ENCODE measurements at places on chromosomes 12 and 14. TPM values are rescaled to one million over a fixed set of nuclear protein-coding genes. Genes with fewer than 3 reads are reported as not detected.

CELA1 gene
- total RNA-seq: not detected

BICDL1 gene
- total RNA-seq: 1.5 TPM

DNA sequence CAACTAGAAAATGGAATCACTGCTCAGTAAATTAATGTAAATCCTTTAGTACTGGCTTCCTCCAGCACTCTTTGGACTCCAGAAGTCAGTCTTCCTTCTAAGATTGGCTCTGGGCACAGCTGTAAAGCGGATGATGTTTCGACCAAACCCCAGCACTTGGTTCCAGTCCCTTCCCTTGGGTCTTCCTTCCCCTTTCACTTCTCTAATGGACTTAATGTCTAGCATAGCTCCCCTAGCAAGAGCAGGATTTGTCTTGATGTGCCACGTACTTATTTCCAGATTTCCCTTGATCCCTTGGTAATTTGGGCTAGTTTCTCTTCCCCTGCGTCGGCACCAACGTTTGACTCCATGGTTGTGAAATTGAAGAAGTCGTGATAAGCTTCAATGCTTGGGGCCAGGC is 28.3 kb downstream of the C12orf75 start:
- DNase-seq: no peak

DNA sequence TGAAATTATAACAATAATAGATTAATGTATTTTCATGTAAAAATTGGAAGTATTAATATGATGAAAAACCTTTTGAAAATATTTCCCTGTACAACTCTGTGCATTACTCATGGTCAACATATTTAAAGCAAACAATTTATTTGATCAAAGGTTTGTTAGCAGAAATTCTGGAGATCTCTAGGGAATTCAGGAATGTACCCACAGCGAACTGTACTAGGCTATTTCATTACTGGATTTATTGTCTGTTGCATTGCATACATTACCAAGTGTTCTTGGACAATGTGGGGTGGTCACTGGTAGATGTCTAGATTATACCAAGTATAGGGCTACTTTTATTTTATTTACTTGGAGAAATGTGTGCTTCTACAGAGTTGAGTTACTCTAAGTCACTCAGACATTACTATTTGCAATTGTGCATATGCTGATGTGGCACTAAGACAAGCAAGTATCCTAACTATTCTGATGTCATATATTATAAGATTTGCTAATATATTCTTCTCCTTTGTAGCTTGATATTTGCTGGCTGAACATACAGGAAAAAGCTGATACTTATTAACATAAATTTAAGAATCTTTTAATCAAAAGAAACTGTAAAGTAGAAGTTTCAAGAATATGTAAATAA is 323.3 kb downstream of the CCER1 start:
- no peak for DNase-seq

DNA sequence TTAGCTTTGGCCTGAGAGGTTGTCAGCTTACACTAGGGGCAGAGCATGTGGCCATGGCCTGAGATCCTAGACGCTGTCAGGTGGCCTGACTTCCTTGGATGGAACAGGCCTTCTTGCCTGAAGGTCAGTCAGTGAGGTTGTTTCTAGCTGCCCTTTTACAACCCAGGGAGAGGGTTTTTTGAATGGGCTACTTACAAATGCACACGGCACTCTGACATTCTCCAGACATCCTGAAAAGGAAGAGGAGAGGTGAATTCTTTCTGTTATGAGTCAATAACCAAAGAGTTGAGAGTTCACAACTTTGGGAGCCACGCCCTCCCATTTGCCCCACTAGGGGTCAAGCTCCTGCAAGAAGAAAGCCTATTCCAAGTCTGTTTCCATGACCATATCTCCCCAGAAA is 7.8 kb downstream of the KRT76 start:
- no peak for DNase-seq

All from sciatic nerve (tissue), 2 donors.